Mucosa of gallbladder (tissue), 1 donor: ENCODE measurements at places on chromosomes 11 and 22.

DNA sequence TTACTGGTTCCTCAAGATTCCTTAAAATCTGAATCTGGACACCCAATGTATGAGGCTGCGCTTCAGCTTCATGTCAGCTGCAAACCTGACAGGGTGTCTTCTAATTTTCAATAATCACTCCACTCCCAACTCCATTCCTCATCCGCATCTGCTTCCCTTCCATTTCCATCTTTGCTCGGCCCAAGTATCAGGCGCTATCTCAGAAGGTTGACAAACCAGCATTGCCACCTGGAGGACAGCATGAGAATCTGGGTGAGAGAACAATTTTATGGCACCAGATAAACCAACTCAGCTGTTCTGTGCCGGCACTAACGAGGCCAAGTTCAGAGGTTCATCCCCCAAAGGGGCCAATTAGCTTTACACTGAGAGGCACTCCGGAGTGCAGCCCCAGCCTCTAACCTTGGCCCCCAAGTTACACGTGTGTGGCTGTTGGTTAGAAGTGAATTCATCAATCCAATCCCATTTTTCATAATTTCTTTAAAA, 79.1 kb upstream of the LMO2 start:
- DNase-seq = peak; percentile 46

- no peak for DNase-seq
Observed at GRCh38 chr11:20399498-20399897, 12.0 kb downstream of the PRMT3 start.

GRCh38 chr11:124944565-124944964, 8.7 kb upstream of the HEPACAM start:
- no peak for DNase-seq

GRCh38 chr11:115222218-115222862, 281.9 kb downstream of the CADM1 start:
- no peak for DNase-seq

DNA sequence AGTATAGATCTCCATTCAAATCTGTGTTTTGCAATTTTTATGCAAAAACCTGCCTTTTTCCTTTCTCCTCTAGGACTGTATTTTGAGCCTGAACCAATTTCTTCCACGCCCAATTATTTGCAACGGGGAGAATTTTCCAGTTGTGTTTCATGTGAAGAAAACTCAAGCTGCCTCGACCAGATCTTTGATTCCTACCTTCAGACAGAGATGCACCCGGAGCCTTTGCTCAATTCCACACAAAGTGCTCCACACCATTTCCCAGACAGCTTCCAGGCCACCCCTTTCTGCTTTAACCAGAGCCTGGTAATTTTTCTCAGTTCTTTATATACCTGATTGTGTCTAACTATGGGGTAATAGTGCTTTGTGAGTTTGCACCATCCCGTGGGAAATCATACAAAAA, 8.0 kb downstream of the POU2AF3 start:
- DNase-seq = no peak

- no peak for DNase-seq
Observed at GRCh38 chr11:19918302-19919049, 205.8 kb downstream of the NAV2 start.
